ENCODE measurements at places on chromosomes 4 and X.

DNA sequence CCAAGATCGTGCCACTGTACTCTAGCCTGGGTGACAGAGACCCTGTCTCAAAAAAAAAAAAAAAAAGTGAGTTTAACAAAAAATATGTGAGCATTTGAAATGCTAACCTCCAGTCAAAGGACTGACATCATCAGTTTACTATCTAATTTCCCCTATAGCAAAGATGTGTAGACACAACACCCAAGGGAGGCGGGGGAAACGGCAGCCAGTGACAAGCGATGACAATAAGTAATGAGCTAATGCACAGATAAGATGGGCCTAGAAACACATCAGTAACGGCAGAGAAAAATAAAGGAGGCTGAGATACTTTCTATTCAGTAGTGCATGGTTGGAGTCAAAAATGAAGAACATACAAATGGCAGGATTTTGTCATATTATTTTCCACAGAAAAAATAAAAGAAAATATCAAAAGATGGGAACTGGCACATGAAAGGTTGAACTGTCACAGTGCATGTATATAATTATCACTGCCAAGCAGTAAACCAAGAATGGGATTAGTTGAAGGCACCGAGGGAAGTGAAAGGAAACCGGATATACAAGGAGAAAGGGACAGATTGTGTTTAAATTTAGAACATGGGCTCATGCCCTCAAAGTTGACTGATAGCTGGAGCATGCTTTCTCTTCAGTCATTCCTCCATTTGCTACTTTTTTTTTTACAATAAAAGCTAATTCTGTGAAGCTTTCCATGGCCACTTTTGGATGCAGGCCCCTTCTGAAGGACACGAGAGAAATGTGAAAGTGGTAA, 41.8 kb downstream of the IGFBP7 start:
- no peak for DNase-seq

DNA sequence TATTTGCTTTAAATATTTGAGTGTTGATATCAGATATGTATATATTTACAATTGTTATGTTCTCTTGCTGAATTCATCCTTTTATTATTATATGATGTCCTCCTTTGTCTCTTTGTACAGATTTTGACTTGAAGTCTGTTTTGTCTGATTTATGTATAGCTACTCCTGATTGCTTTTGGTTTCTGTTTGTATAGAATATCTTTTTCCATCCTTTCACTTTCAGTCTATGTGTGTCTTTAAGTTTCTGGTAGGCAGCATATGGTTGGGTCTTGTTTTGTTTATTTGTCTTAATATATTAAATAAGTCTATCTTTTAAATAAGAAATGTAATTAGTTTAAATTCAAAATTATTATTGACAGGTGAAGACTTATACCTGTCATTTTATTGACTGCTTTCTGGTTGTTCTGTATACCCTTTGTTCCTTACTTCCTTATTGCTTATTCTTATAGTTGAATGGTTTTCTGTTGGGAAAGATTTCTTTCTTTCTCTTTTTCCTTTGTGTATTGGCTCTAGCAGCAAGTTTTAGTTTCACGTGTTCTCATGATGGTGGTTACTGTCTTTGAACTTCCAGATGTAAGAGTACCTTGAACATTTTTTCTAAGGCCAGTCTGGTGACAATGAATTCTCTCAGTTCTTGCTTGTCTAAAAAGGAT, 31.1 kb downstream of the RAB28 start:
- DNase-seq, result no peak

GRCh38 chrX:78321809-78322208, 5.6 kb downstream of the CYSLTR1 start:
- peak; percentile 9 for DNase-seq

- no peak for DNase-seq
Measured at GRCh38 chrX:88982933-88983332, 235.9 kb downstream of the CPXCR1 start.

GRCh38 chr4:82381661-82382296, 8.0 kb upstream of the HNRNPD start:
- DNase-seq, result no peak
